RPMI8226 (cell line): ENCODE measurements at places on chromosomes 12 and 14.

- no peak for DNase-seq
These were observed 8.2 kb downstream of the ARL6IP4 start for GRCh38 chr12:122988612-122989212.

DNA sequence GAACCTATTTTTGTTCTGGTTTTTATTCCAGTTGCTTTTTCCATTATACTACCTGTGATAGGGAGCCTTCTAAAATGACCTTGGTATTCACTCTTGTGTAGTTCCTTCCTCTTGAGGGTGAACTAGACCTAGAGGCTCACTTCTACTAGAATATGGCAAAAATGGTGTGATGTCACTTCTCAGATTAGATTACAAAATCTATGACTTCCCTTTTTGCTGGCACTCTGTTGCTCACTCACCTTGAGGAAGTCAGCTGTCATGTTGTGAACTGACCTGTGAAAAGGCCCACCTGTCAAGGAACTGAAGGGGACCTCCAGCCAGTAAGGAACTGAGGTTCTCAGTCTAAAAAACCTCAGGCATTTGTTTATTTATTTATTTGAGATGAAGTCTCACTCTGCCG lies 5.7 kb downstream of the MIPOL1 start:
- DNase-seq, result no peak

DNA sequence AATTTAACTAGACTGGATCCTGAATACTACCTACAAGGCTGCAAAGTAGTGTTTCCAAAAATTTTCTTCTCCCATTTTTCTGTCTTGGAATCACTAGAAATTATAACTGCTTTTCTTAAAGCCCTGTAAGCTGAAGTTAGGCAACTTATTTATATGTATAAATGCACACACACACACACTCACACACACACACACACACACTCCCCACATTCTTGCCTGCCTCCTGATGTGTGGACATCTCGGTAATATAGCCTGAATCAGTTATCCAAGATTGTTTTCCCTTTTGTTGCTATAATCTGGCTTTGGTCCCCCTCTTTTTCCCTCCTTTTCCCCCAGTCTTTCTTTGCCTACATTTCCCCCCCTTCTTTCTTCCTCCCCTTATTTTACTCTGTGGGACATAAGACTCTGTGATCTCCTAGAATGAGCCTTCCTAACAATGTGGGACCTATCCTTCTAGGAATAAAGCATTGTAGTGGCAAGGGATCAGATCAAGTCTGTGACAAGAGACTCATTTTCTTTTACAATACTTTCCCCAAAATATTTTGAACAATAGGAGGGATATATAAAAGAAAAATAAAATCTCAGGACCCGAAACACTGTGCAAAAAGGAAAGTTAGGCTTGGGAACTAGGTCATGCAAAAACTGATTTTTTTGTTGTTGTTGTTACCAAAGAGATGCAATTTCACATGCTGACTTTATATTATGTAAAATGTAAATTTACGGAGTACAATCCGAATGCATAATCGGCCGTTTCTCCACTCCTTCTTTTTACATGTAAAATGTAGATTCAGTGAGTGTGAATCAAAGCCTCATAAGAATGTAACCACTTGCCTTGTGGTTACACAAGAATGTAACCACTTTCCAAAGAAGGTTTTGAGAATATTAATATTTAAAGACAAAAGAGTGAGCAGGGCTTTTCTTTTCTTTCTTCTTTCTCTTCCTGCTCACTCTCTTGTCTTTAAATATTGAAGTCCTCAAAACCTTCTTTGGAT lies 26.3 kb upstream of the CD69 start:
- DNase-seq, result no peak

- no peak for DNase-seq
These were observed at the start of gene KDM2B for GRCh38 chr12:121580959-121581685. Gene KDM2B (minus strand): TSS chr12:121581023. CDS start chr12:121580911, 112 bp downstream.

DNA sequence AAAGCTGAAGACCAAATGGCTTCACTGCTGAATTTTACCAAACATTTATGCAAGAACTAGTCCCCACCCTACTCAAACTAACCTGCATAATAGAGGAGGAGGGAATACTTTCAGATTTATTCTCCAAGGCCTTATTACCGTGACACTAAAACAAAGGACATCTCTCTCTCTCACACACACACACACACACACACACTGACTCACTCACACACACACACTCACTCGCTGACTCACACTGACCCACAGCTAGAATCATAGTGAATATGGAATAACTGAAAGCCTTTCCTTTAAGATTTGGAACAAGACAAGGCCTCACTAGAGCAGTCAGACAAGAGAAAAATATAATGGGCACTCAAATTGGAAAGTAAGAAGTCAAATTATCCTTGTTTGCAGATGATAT lies 1014.1 kb downstream of the TMTC2 start:
- no peak for DNase-seq

- no peak for DNase-seq
These were observed 904.4 kb downstream of the GALC start for GRCh38 chr14:87088588-87088987.

GRCh38 chr12:123937707-123938591 lies 34.7 kb downstream of the CCDC92 start:
- DNase-seq, result peak; percentile 60

- DNase-seq, result no peak
These were observed 69.8 kb upstream of the ESRRB start for GRCh38 chr14:76306131-76306530.

- peak; percentile 53 for DNase-seq
These were observed 63.5 kb downstream of the DGLUCY start for GRCh38 chr14:91177073-91178034.

DNA sequence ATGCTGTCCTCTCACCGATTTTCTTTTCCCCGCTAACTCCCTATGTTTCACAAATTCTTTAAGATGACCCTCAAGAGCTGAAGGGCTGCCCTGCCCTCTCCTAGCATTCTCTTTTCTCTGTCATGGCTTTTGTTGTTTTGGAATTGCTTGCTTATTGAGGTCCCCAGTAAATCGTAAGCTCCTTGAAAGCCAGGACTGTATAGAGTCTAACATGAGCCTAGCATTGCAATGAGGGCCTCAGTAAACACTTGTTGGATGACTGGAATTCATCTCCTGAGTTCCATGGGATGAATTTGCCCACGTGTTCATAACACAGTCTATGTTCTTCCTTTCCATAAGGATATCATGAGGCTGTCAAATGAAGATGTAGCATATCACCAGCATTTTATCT lies 92.2 kb downstream of the APAF1 start:
- no peak for DNase-seq

- DNase-seq, result no peak
These were observed 142.1 kb downstream of the CNTN1 start for GRCh38 chr12:40834321-40834720.

DNA sequence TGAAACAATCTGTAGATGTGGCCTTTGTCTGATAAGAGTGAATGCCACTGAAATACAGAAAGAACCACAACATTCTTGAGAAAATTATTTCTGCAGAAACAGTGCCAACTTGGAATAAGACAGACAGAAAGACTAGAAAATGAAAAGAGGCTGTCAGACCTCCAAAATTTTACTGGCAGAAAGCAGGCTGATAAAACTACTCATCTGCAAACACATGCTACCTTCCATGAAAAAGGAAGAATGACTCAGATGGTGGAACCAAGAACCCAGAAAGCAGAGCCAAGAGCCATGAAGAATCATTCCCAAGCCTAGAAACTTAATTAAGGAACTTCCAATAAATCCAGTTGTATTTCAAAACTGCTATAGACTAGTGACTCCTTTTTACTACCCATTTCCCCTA lies 31.9 kb upstream of the OSBPL8 start:
- no peak for DNase-seq

- DNase-seq, result no peak
These were observed 668 bp downstream of the APPL2 start for GRCh38 chr12:105235281-105235731.

DNA sequence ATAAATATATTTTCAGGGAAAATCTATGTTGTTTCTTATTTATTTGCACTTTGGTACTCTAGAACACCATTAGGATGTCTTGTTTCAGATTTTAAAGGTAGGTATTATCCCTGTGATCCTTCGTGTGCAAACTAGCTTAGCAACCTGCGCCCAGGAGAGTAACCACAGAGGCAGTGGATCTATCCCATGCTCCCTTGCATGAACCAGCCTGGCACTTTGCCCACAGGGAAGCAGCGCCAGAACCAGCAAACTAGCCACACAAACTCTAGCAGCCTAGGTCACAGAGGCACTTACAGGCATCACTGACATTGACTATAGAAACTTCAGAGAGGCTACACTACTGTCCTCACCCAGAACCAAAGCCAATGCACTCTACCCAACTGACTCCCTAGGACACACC lies 76.1 kb downstream of the TSHR start:
- DNase-seq, result no peak

GRCh38 chr14:78292003-78292402 lies 121.8 kb downstream of the NRXN3 start:
- no peak for DNase-seq

DNA sequence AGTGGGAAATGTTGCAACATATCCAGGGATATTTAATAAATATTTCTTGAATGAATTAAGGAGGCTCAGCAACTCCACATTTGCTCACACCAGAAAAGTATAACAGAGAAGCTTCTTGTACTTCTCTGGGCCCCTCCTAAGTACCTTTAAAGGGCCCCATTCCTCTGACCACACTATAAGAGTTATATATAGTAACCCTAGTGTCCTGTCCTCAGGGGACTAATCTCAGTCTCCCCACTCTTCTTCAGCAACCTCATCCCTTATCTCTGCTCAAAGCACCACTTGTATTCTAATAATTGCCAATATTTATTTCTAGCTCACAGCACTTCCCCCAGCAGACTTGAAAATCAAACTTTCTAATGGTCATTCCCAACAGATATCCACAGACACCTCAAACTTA lies 237.1 kb downstream of the GXYLT1 start:
- no peak for DNase-seq

GRCh38 chr12:81255947-81256346 lies 178.1 kb downstream of the ACSS3 start:
- no peak for DNase-seq

- DNase-seq, result no peak
These were observed 267.7 kb downstream of the KCNH5 start for GRCh38 chr14:62777510-62777909.

- DNase-seq, result no peak
These were observed 21.4 kb upstream of the GSG1 start for GRCh38 chr12:13124656-13125505.

DNA sequence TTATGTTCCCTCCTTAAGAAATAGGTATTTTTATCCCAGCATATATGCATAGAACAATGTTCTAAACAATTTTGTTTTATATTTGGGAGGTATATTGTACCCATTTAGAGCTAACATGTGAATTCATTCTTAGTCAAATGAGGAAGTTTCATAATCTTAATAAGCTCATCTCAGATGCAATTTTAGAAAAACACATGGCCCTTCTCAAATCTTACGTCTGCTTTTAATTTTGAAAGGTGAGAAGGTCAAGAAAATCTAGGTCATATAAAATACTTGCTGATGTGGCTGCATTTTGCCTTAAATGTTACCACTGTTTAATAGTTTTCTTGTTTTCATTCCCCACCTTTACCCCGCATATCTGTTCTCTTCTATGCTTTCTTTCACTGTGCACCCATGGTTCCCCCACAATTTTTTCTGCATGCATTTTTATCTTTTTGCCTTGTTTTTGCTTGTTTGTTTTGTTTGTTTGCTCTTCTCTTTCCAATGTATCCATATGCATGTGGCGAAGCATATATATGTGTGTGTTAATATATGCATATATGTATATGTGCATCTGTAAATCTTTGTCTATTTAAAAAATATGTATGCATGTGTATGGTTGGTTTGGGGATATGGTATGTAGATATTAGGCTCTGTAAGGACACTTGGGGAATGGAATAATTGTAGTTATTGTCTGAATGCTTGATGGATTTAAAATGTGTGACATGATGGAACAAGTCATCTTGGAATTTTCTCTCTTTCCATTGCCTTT lies 317.1 kb downstream of the BCAT1 start:
- no peak for DNase-seq

DNA sequence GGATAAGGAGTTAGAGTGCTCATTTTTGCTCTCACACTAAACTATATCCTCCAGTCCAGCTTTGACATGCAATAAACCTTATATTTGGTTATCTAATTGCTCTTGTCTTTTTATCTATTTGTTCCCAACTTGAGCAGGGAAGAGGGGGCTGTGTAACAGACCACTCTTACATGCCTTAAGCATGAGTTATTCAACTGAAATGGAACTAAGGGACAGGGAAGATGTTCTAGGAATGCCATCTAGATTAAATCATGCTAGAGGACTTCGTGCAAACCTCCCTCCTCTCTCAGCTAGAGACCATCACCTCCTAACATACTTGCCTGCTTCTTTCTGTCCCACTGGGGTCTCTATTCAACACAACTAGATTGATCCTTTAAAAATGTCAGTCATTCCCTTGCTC lies 20.6 kb downstream of the SPX start:
- DNase-seq, result no peak

- no peak for DNase-seq
These were observed 34.1 kb downstream of the ACADS start for GRCh38 chr12:120759591-120760348.

GRCh38 chr12:105167346-105167745 lies 59.8 kb downstream of the WASHC4 start:
- no peak for DNase-seq

- peak; percentile 72 for DNase-seq
These were observed 48.6 kb upstream of the TMEM233 start for GRCh38 chr12:119544765-119545625.

DNA sequence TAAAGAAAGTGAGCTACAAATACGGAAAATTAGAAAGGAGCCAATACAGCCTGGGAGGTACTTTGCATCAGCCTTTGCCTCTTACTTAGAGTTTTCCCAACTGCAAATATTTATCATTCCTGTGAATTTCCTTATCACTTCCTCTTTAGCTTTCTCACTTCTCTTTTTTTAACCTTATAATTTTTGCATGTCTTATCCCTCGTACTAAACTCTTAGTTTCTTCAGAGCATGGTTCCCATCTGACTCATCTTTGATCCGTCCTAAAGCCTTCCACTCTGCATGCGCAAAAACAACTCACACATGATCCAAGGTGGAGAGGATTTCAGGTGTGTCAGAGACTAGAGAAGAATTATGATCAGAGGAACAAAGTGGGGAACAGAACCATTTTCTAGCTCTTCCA lies 9.6 kb upstream of the SNAPC1 start:
- no peak for DNase-seq
